ENCODE measurements at places on chromosomes 7 and 10.
A peak's percentile ranks its signal among the peaks of the same experiment; 100 is the strongest.

DNA sequence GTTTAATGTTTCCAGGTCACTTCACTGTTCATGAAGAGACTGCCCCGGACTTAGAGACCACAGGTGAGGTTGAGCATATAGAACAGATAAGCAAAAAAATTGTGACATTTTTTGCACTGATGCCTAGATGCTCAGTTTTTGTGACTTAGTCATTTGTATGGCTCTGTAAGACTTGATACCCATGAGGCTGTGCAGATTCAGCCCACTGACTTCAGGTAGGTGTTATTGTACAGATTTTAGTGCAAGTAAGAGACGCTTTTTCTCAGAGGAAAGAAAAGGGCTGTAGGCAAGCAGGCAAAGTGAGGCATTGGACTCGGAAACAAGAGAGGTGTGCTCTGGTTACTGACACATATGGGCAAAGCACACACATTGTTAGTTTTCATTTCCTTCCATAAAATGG lies 820.1 kb upstream of the SORCS1 start:
- DNase-seq = no peak

DNA sequence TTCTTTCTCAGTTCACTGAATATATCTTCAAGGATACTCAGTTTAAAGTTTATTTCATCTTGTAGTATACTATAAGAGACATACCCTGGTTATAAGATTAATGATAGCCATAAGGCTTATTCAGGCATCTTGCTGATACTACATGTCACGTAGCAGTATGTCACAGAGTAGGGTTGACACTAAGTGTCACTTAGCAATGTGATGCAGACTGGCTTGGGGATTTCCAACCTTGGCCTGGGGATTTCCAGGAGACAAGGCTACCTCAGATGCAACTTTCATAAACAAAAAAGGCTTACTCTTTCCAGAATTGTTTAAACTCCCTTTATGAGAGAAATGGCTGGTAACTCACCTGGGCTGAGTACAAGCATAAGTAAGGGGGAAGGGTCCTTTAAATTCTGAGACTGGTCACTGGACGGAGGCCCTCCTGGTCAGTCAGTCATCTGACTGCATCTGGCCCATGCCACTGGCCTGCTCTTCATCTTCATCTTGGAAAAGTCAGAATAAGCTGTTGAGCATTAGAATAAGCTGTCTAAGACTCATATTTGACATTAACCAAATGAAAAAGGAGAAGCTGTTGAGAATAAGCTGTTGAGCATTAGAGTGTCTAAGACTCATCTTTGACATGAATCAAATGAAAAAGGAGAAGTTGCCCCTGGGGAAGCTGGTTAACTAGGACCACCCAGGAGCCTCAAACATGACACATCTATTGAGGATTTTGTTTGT lies 9.5 kb downstream of the SLC13A1 start:
- DNase-seq = peak; percentile 99

- DNase-seq = no peak
Observed at GRCh38 chr7:83738291-83738835, 89.4 kb upstream of the SEMA3E start.

DNA sequence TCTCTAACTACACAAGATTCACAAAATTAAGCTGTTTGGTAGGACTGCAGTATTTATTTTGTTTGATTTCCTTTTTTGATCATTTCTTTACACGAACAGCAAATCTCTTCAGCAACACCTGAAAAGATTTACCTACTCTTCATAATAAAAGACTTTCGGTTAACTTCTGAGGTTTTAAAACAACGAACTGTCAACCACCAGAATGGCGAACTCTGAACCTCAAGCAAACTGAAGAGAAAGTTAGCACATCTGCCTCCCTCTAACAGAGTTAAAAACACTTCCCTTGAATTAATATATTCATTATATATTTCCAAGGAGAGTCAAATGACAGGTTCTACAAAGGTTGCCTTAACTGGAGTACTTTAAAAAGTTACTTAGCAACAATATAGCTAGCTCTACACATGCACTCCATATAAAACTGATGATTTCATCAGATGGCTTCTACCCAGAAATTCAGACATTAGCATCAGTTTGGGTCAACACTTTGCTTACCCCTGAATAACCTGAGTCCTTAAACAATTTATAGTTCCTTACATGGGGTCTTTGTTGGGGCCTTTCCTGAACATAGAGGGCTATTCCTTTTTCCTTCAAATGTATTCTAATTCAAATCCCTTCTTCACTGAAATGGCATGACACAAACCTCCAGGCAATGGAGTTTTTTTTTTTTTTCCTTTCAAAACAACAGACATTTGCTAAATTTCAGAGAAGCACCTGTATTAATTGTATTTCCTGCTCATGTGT lies 118.3 kb downstream of the SEM1 start:
- no peak for DNase-seq

GRCh38 chr10:22049635-22050034 lies 46.1 kb upstream of the DNAJC1 start:
- no peak for DNase-seq

DNA sequence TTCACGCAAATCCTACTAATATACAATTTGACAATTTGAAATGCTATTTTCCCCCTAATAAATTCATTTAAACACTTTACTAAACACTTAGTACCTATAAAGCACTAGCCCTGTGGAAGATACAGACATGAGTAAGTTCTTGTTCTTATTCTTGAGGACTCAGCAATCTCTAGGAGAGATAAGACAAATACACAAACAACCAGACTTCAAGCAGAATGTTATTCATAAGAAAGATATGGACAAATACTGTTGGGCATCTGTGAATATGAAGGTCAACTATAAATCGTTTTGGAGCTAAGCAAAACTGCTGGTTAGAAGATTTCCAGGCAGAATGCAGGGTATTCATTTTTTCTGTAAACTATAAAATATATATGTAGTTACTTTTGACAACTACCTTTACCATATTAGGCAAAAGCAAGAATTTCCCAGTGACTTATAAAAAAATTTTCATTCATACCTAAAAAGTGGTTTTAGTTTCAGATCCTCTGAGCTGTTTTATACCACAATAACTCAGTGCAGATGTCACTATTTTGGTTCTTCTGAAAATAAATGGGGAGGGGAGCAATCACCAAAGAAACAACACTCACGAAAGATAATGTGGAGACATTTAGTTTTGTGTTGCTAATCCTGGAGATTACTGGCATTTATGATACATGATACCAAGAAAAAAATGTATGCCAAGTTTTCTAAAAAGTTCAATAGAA lies 3.8 kb downstream of the VPS41 start:
- DNase-seq = peak; percentile 52

All from MM.1S (cell line).